Bronchus fibroblast of lung (primary cell): ENCODE measurements at places on chromosomes 2 and 18. TPM values are rescaled to one million over a fixed set of nuclear protein-coding genes. Genes with fewer than 3 reads are reported as not detected.

Gene TTN
- under 0.01 and 0.17 TPM in 2 replicates for total RNA-seq

Gene MDH1B
- 0.34 and 0.45 TPM in 2 replicates for total RNA-seq

Gene PLGLB2
- 0.89 TPM in 1 of 2 replicates, not detected in the other for total RNA-seq

Gene FAM124B
- total RNA-seq: not detected in 2 replicates

Gene PJVK
- 0.84 and 0.89 TPM in 2 replicates for total RNA-seq

Gene COL4A3
- total RNA-seq: under 0.01 TPM in 1 of 2 replicates, not detected in the other

Gene HJURP
- 39.4 and 40.5 TPM in 2 replicates for total RNA-seq

Gene KCNE4
- total RNA-seq: 1.9 and 2.0 TPM in 2 replicates

Gene AOX1
- total RNA-seq: 27.8 and 36.7 TPM in 2 replicates

Gene ELOA2
- total RNA-seq: not detected in 2 replicates

Gene MAP3K19
- total RNA-seq: not detected in 2 replicates

Gene LDLRAD4
- not detected in 2 replicates for total RNA-seq

Gene UBXN2A
- total RNA-seq: 7.7 and 8.2 TPM in 2 replicates

Gene CXXC1
- 43.6 and 46.9 TPM in 2 replicates for total RNA-seq

Gene ADGRF3
- total RNA-seq: under 0.01 TPM in 1 of 2 replicates, not detected in the other

Gene MOCOS
- total RNA-seq: 6.1 and 6.4 TPM in 2 replicates

Gene TSPYL6
- total RNA-seq: not detected in 2 replicates

Gene MPP4
- 2.7 and 4.7 TPM in 2 replicates for total RNA-seq

Gene ATRAID
- total RNA-seq: 224 and 227 TPM in 2 replicates

Gene IL36A
- total RNA-seq: not detected in 2 replicates

Gene WDPCP
- total RNA-seq: 1.9 and 2.9 TPM in 2 replicates

Gene DPP10
- total RNA-seq: not detected in 2 replicates

Gene KLHL41
- 0.30 and 0.34 TPM in 2 replicates for total RNA-seq

Gene SPHKAP
- not detected in 2 replicates for total RNA-seq

Gene UPP2
- total RNA-seq: not detected in 2 replicates

Gene LRATD1
- 1.0 and 1.3 TPM in 2 replicates for total RNA-seq

Gene CHST10
- 10.7 and 19.3 TPM in 2 replicates for total RNA-seq

Gene REEP1
- 0.67 TPM in 1 of 2 replicates, not detected in the other for total RNA-seq

Gene IL37
- total RNA-seq: not detected in 2 replicates

Gene TPO
- not detected in 2 replicates for total RNA-seq

Gene GKN1
- not detected in 2 replicates for total RNA-seq

Gene UGT1A10
- total RNA-seq: not detected in 2 replicates

Gene VWA3B
- not detected in 2 replicates for total RNA-seq

Gene RPRM
- total RNA-seq: not detected in 2 replicates

Gene INHBB
- not detected in 2 replicates for total RNA-seq

Gene PTPN2
- total RNA-seq: 22.0 and 29.1 TPM in 2 replicates

Gene HOXD3
- not detected in 2 replicates for total RNA-seq

Gene ILKAP
- 19.2 and 20.7 TPM in 2 replicates for total RNA-seq

Gene GKN2
- total RNA-seq: not detected in 2 replicates

Gene UGT1A4
- not detected in 2 replicates for total RNA-seq

Gene CPLX4
- not detected in 2 replicates for total RNA-seq

Gene POTEI
- not detected in 2 replicates for total RNA-seq

Gene C1GALT1C1L
- total RNA-seq: 0.50 and 1.0 TPM in 2 replicates

Gene PLEKHH2
- total RNA-seq: 1.0 and 1.2 TPM in 2 replicates

Gene ALLC
- not detected in 2 replicates for total RNA-seq

Gene CFAP221
- not detected in 2 replicates for total RNA-seq

Gene DIPK1C
- not detected in 2 replicates for total RNA-seq

Gene NEU2
- total RNA-seq: not detected in 2 replicates

Gene DSC3
- 0.17 and 0.30 TPM in 2 replicates for total RNA-seq

Gene GAD1
- not detected in 2 replicates for total RNA-seq

Gene CREG2
- total RNA-seq: under 0.01 and 0.34 TPM in 2 replicates
